ENCODE measurements at places on chromosomes 13 and 19.

DNA sequence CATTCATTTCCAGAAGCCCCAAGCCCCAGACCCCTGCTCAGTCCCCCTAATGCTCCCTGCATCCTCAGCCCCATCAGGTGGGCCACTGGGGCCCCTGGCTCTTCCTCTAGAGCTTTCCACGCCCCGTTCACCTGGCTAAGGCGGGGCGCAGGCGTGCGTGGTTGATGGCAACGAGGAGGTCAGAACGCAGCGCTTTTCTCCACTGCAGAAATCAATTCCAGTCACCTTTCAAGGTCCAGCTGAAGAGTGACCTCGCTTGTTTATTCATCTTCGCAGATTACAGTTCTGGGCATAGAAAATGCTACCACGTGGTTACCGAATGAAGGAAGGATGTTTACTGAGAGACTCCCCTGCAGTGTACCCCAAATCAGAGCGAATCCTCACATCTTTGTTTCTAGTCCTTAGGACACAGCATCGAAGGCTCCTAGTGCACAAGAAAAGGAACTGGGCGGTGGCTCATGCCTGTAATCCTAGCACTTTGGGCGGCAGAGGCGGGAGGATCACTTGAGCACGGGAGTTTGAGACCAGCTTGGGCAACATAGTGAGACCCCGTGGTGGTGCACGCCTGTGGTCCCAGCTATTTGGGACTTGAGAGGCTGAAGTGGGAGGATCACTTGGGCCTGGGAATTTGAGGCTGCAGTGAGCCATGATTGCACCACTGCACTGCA, 828 bp upstream of the PBX4 start:
- DNase-seq, result no peak

DNA sequence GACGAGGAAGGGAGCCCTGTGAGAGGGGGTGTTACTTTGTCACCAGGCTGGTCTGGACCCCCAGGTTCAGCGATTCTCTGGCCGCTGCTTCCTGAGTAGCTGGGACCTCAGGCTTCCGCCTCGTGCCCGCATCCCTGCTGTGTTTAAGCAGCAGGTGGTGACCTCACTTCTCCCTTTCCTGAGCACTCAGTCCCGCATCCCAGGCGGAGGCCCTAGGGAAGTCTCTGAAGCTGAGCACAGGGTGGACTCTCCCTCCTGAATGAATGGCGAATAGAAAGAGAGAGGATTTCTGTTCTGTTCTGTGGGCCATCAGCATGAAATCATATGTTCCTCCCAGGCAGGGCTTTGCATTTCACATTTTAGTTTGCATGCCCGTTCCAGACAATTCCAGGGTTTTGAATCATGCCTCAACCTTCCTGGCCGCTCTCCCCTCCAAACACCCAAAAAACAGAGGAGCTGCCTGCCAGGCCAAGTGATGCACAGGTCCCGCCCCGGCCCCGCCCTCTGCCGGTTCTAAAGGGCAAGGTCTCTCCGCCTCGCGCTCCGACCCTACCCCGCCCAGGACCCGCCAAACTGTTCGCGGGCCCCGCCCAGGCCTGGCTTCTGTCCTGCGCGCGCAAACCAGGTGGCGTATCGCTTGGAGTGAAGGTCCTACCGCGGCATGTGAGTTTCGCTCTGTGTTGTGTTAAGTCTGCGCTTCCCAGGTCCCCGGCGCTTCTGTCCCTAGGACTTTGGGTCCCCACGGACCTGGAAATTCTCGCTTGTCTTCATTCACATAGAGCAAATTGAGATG, 35.1 kb upstream of the ZNF808 start:
- no peak for DNase-seq

DNA sequence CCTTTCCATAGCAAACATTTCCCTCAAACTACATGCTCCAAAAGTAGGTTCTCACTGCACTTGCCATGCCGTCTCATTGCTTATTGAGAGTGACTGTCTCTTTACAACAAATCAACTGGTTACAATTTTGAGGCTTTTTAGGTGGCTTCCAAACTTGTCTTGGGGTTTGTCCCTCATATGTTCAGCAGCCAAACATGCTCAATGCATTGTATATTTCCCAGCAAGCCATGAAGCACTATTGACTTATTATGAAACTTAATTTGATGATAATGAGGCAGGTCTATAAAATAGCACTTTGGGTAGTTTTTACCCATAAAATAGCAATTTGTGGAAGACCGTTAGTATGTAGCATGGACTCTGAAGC, 78.2 kb downstream of the LRCH1 start:
- no peak for DNase-seq

DNA sequence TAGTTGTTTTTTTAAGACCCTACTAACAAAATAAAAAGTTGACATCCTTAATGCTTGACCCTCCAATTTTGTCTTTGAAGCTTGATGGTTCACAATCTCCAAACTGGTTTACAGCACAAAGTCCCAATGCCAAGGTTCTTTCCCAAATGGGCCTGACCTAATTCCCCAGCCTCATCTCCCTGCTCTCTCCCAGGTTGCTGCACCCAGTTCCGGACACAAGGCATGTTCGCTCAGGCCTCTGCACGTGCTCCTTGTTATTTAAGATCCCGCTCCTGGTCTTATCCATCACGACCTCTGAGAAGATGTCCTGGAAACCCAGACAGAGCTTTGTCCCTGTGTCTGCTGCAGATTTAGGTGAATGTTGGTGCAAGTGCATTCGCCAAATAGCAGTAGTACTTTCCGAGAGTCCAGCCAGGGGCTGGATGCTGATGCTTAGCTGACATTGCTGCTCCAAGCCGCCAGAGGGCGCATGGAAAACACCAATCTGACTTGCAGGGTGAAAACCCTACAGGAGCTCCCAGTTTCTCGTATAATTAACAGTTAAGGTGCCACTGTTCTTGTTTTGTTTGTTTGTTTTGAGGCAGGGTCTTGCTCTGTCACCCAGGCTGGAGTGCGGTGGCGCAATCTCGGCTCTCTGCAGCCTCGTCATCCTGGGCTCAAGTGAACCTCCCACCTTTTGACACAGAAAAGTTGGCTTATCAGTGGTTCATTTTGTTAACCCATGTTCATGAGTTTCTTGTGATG, 18.5 kb downstream of the LYPD3 start:
- DNase-seq, result no peak

GRCh38 chr13:25882466-25883357, 169.1 kb downstream of the SHISA2 start:
- DNase-seq, result no peak

DNA sequence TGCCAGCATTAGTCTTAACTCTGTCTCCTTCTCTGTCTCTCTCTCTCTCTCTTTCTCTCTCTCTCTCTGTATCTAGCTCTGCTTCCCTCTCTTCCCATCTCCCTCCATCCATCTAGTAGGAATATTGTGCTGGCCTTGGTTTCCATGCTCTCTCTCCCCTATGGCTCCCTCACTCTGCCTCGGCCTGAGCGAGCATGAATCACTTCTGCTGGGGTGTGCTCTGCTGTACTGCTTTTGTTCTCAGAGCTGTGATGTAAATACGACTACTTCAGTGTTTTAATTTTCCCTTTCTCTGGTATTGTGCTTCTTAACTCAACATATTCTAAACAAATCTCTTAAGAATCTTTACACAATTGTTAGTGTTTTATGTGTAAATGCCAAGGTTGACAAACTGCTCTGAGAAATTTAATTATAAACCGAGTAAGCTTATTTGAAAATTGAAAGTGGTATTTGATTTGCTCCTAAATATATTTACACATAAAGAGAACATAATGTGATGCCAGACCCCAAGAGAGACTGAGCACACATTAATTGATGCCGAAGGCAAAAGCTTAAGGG, 211.5 kb upstream of the KL start:
- DNase-seq, result no peak

GRCh38 chr19:48987323-48987722, 5.8 kb downstream of the GYS1 start:
- no peak for DNase-seq

DNA sequence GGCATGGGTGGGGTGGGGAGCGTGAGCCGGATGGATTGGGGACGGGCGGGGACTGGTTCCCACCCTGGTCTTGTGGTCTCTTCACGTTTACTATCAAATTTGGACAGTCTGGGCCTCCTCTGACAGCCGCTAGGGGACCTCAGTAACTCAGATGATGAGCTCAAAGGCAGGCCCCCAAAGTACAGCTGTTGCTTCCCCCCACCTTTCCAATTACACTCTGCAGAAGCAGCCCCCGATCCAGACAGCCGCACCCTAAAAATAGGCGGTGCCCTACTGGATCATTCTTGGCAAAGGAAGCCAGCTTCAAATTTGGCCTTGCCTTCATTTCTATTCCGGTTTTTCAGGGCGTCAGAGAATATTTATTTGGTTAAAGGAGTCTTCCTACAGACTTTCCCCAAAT, 1.9 kb upstream of the FOXO1 start:
- DNase-seq, result no peak

- no peak for DNase-seq
These were observed 16.0 kb upstream of the EMC10 start for GRCh38 chr19:50460161-50460765.

DNA sequence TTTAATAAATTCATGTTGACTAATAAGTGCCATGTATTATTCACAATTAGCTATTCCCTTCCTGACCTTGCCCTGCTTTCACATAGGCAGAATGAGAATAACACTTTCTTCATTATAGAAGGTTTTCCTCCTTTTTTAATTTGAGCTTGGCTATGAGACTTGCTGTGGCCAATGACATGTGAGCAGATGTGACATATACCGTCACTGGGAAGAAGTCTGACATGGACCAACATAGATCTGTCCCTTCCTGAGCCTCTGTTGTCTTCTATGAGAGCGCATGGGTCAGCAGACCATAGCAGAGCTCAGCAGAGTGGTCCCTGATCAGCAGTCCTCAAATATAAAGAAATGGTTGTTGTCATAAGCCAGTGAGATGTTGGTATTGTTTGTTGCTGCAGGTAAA, 163.9 kb downstream of the DACH1 start:
- no peak for DNase-seq

- no peak for DNase-seq
These were observed 566 bp downstream of the MPV17L2 start for GRCh38 chr19:18193388-18194180.

DNA sequence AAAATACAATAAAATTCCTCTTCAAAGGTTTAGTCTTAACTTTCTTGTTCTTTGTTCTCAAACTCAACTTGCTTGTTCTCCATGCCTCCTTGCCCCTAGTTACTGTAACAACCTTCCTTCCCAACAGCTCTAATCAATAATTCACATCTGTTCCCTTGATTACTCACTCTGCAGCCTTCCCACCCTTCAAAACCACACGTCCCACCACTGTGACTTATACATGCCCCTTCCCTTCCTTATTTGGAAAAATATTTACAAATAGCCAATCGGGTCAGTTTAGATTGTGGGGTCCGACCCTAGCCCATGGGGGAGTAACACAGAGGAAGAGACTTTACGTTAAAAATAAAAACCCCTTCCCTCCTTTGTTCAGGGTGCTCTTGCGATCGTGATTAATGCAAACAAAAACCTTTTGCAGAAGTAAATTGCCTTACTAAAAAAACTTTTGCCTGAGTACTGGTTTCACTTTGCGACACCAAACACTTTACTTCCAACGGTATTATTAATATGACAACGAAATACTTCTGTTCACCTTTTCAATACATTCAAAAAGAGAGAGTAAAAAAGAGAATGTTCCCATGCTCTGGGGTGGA, 512 bp upstream of the ZNF93 start:
- DNase-seq, result peak; percentile 33

GRCh38 chr13:60028021-60028420, 135.7 kb downstream of the DIAPH3 start:
- no peak for DNase-seq

DNA sequence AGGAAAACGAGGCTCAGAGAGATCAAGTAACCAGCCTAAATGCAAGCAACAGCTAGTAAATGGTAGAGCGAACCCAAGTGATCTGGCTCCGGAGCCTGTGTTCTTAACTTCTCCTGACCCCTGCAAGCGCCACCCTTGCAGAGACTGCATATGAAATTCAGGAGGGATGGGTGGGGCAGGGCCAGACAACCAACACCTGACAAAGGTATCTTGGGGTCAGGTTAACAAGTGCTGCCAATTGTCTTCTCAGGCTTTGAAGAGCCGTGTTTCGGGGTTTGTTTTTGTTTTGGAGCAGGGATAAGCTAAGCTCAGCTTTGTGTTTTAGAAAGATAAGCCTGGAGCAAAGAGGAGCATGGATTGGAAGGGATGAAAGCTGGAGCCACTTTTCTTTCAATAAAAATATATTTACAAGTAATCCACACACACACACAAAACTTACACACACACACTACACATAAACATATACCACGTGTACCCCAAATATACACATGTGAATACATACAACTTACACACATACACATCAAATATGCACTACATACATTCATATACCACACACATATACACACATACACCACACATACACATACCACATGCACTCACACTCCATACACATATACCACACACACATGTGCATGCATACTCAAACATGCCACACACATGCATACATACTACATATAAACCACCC, 722.0 kb downstream of the DIAPH3 start:
- DNase-seq, result no peak

DNA sequence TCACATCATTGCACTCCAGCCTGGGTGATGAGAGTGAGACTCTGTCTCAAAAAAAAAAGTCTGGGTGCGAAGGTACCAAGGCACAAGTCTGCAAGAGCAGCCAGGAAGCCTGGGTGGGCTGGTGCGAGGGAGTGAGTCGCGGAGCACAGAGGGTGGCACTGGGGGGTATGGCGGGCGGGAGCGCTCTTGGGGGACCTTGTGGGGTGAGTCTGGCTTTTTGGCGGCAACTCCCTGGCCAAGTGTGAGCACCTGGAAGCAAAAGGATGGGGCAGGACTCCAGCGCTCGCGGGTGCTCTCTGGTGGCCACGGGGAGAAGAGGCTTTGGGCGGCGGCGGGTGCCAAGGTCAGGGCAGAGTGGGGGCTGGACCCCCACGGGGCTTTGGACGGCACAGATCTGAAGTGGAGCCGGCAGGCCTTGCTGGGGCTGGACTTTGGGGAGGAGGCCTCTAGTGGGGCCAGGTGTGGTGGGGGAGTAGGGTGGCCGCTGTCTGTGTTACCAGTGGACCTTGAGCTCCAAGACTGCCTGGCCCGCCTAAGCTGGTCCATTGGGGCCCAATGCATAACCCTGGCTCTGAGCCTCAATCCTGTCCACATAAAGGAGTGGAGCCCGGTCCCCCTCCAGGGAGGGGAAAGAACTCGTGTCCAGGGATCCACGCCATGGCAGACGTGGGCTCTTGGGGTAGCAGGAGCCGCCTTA, 1.6 kb downstream of the P2RY11 start:
- no peak for DNase-seq

- no peak for DNase-seq
These were observed 714.7 kb upstream of the PCDH20 start for GRCh38 chr13:62130062-62130970.

DNA sequence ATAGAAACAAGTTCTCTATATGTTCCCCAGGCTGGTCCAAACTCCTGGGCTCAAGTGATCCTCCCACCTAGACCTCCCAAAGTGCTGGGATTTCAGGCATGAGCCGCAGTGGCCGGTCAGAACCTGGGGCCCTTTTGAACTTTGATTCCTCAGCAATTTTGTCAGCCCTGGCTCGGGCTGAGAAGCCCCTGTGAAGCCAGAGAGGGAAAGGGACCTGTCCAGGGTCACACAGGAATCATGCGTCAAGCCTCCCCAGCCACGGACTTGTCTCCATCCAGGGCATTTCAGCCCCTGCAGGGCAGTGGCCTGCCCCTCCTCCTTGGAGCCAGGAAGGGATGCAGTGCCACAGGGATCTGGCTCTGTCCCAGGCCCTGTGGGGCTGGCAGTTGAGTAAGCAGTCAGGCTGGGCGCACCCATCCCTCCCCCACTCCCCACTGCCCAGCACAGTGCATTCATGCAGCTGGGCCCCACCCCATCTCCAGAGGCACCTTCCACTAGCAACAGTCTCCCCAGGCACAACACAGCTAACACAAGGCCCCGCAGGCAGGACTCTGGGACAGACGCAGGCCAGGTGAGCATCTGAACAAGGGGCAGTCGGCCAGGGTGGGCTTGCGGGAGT, at the start of gene CAPS:
Gene CAPS (plus strand): TSS at position 516 of the 619 bp plus-strand sequence. CDS start 153 bp downstream, outside the sequence.
- peak; percentile 38 for DNase-seq

GRCh38 chr13:43878892-43879754, at the start of gene CCDC122:
CCDC122 (minus strand) TSS chr13:43879740; CDS start chr13:43869376, 10,364 bp downstream.
- DNase-seq, result peak; percentile 59
